ENCODE measurements at places on chromosomes 5 and 9.

DNA sequence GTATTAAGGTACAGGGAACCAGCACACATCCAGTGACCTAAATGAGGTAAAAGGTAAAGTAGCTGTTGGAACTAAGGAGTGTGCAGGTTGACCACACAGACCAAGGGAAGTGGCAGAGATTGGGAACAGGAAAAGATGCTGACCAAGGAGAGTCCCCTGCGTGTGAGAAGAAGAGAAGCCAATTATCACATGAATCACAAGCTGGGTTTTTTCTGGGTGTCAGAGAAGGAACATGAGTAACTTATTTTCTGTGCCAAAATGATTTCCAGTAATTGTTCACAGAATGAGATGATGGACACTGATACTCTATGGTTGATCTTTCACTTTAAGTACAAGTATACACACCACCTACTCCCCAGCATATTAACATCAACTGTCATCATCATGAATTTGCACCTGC is 130.7 kb upstream of the ACO1 start:
- DNase-seq = no peak

- no peak for DNase-seq
Measured at GRCh38 chr5:98470747-98471146, 302.7 kb upstream of the RGMB start.

- DNase-seq = peak; percentile 83
Measured at GRCh38 chr5:72600391-72600981, 93.3 kb upstream of the ZNF366 start.

DNA sequence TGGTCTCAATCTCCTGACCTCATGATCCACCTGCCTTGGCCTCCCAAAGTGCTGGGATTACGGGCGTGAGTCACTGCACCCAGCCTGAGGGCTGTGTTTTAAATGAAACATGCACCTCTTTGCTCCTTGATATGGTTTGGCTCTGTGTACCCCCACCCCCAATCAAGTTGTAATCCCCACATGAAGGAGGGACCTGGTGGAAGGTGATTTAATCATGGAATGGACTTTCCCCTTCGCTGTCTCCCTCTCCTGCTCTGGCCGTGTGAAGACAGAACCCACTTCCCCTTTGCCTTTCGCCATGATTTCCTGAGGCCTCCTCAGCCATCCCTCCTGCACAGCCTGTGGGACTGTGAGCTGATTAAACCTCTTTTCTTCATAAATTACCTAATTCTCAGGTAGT is 12.5 kb upstream of the NOTCH1 start:
- DNase-seq = no peak

DNA sequence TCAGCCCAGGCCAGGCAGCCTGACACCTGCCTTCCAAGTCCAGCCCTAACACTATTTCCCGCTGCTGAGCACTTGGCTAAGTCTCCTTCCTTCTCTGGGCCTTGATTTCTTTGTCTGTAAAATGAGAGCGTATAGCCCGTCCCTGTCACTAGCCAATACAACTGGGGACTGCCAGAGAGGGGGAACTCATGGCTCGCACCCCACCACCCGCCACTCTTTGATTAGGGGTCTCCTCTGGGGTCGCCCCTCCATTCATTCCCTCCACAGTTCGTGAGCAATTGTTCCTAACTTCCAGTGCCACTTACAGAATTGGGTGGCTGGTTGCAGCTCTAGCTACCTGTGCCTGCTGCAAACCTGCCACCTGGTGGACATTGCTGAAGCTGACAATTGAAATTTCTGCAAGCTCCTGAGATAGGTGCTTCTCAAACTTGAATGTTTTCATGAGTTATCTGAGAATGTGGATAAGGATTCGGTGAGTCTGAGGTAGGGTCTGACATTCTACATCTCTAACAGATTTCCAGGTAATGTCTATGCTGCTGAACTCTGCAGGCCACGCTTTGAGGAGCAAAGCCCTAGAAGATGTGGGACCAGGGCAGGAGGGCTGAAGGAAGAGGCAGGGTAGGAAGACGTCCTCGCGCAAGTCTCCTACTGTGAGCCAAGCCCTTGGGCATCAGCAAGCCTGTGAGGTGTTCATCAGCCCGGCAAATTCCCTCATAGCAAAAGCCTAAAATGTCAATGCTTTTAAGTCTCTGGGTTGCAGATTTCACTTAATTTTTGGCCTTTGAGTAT is 13.3 kb upstream of the RECK start:
- peak; percentile 75 for DNase-seq

GRCh38 chr5:80816590-80816989 is 143.6 kb upstream of the RASGRF2 start:
- DNase-seq = no peak
